Hypothalamus (tissue), 51 donors: ENCODE measurements at places on chromosomes 13 and 19.

DNA sequence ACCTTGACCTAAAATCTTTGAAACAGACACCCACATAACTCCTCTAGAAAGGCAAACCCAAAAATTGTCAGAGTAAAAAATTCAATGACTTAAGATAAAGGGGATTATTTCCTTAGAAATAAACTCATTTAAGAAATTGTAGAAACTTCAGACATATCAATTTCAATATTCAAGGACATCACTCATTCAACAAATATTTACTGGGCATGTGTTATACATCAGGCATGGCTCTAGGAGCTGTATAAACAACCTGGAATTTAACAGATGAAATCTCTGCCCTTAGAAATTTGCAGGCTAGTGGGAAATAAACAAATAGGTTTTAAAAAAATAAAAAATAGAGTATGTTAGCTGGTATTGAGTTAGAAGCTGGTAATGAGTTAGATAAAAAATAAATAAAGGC lies 84.0 kb upstream of the LSM14A start:
- DNase-seq, result no peak

- DNase-seq, result no peak
Measured at GRCh38 chr13:102584434-102584833, 12.4 kb upstream of the TPP2 start.

- no peak for DNase-seq
Measured at GRCh38 chr19:8342316-8342683, 762 bp downstream of the KANK3 start.

GRCh38 chr19:16051254-16052025 lies 24.9 kb upstream of the TPM4 start:
- no peak for DNase-seq

DNA sequence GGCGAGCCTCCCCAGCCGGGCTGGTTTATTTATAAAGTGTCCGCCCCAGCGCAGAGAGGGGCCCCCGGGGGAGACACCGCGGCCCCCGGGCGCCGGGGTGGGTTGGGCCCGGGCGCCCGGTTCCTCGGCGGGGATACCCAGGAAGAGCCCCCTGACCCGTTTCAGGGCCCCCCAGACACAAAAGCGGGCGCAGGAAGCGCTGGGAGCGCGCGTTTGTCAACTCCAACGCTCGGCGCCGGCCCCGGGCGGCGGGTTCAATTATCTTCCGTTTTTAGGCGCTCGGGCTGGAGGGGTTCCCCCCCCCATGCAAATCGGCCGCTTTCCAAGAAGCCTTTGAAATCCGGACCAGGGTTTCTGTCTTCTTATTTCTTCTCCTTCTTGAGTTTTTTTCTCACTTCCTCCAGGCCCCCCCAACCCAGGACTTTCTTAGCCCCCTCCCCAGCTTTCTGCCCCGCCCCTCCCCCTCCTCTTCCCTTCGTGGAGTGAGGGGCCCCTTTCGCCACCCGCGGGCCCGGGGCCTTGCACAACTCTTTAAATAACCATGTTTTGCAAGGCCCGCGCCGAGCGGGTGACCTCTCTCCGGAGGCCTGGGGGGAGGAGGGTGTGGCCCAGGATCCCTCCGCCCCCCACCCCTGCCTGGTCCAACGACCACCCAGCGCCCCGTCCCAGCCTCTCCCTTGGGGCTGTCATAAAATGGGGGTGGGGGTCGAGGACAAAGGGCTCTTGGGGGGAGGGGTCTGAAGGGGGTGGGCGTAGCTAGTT lies 935 bp downstream of the ARID3A start:
- peak; percentile 16 for DNase-seq

DNA sequence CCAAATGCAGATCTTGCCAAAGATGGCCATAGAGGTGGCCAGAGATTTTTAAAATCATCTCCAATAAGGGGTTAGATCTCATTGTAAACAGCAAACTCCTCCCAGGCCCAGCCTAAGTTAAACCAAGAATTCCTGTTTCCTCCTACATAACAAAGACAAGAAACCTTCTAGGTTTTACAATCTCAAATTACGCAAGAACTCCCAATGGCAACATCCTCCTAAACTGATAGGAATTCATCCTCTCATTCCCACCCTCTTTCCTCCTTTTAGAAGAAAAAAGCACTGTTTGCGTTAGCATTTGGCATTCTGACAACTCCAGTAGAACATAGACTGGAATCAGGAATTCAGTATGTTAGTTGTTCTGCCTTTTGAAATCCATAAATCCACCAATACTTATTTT lies 14.6 kb downstream of the PROSER1 start:
- DNase-seq, result no peak

DNA sequence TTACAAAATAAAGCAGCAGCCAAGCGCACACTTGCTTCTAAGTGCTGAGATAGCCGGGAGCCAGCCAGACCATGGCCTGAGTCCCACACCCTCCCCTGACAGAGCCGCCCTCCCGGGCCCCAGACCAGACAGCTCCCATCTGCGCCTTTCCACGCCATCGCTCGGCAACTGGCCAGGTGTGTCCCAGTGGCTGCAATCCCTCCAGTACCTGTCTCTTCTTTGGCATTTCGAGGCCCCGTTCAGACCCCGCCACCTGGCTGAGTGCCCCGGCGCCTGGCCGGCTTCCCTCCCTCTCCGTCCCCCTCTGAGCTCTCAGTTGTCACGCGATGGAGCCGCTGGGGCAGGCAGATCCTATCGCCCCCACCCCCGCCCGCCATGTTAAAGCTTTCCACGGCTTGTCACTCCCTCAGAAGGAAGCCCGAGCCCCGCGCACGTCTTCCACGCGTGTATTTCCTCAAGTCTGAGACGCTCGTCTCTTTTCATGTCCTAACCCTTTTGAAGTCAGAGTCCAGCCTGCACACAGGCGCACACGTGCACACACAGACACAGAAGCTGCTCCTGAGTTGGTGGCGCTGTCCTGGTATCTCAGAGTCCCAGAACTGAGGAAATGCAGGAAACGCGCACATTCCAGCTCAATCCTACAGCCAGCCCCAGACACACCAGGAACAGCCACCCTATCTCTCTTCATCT lies 7.9 kb downstream of the MLLT1 start:
- peak; percentile 40 for DNase-seq

DNA sequence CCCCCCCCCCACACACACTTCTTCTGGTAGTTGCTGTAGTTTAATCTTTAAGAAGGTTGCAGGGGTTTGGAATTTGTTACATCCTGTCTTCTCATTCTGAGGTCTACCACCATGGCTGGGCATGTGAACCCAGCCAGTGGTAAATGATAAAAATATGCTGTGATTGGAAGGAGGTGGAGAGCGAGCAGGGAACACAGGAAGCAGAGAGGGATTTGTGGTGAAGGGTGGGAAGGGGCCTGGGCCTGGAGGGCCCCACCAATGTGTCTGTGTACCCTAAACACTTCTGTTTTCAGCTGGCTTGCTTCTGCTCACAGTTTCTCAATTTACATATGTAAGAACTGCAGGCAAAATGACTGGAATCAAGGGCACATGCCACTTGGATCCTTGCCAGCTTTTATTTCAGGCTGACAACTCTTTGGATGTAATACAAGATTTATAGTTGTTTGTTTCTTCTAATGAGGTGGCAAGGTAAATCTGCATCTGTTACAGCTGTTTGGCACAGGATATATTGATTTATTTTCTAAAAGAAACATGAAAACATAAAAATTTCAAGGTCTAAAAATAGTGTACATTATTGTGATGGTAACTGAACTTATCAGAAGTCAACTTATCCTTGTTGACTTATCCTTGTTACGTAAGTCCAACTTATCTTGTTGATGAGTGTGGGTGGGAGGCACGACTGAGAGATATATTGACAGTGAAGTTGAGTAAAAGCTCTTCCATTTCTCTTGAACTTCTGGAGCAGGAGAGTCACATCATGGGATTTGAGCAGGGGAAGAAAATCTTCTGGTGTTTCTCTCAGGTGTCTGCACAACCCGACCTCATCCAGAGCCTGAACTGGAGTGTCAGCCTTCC lies 313.2 kb downstream of the SHISA2 start:
- DNase-seq, result no peak

- DNase-seq, result no peak
Measured at GRCh38 chr13:59229861-59230260, 933.9 kb downstream of the DIAPH3 start.

DNA sequence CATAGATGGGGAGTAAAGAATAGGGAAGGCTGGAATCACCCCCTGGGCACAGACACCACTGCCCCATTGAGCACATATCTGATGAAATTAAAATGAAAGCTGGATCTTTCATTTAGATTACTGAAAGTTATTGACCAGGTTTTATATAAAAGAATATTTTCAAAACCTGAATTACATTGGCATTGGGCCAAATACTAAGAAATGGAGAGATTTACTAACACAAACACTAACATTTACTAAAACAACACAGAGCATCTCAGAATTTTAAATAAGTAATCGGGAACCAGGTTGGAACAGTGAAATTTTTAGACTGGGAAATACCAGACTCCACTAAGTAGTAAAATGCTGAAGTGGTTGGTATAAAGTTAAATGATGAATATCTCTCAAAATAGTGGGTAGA lies 88.9 kb downstream of the HS6ST3 start:
- no peak for DNase-seq

- DNase-seq, result no peak
Measured at GRCh38 chr19:47896019-47896418, 9.9 kb upstream of the SULT2A1 start.

DNA sequence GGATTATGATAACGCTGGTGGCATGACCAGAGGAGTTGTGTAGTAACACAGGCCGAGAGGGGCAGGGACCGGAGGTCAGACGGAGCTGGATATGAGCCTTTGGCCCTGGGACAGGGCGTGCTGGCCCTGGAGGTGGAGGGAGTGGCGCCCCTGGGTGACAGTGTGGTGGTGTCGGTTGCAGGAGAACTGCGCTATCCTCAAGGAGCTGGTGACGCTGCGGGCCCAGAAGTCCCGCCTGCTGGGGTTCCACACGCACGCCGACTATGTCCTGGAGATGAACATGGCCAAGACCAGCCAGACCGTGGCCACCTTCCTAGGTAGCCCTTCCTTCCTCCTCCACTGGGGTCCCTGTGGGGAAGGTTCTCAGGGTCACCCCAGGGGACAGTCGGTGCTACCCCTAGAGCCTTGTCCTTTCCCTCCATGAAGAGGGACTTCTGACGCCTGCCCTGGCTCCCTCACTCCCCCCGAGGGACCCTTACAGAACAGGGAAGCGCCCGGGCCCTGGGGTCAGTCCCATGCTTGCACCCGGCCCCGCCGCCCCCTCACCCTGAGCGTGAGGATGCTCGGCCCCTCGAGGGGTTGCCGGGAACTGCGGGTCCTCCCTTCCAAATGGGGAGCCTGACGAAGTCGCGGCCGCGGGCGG lies 12.8 kb upstream of the ZNF554 start:
- no peak for DNase-seq

DNA sequence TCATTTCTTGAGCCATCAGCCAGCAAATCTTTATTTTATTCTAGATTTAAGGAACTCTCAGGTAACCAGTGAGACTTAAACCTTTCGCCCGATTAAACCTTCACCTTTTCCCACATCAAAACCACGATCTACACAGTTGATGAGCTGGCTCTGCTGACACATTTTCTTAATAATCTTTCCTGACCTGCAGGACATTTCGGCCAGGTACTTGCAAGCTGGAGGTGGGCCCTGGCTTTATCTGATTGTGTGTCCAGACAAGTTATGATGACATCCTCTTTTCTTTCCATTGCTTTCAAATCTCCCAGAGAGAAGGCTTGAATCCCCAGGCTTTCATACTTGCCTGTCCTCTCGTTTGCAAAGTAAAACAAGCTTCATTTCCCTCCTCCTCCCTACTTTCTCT lies 144.2 kb downstream of the EFNB2 start:
- DNase-seq, result no peak

DNA sequence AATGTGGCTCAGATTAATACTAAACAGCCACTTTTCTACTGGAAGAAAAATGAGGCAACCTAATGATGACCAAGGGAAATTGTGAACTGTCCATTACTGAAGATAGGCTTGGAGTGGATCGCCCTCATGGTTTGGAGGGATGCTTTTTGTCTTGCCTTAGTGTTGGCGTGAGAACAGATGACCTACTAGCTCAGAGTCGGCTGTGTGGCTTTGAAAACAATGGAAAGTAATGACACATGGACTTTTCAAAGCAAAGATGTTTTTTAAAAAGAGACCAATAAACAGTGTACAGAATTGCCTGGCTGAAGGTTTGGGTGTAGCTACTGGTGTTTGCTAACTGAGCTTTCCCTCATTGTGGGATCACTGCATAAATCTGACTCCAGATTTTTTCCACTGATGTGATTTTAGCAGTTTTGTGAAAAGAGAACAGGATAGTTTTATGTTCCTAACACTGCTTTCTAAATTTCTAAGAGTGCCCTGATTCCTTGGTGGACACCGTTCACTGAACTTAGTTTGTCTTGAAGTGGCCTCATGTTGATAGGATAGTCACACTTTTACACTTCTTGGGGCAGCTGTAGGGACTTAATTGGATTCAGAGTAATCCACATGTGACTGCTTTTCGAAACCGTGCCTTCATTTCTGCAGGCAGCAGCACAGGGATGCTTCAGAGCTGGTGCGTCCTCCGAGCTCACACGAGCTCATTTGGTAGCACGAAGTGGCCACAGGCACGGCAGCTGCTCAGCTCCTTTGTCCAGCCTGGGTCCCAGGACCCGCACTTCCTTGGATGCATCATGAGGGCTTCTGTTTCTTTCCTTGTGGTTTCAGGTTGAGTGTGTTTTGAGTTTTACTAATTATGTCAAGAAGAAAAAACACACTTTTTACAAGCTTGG lies 4.3 kb downstream of the CEBPG start:
- no peak for DNase-seq

DNA sequence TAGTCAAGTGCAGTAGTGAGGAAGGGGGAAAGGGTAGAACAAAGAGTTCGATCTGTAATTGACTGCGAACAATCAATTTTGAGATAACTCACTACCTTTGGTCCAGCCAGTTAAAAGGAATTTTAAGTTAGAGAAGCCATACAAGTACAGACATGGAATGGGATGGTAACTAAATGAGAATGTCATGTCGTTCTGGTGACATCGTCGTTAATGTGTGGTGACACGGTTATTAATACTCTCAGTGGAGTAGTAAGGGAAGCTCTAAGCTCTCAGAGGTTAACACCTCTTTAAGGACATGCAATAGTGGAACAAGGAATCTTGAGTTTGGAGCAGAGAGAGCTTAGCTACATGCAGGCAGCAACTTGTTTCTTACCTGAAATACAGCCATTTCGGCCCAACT lies 154.9 kb upstream of the KLF12 start:
- no peak for DNase-seq

DNA sequence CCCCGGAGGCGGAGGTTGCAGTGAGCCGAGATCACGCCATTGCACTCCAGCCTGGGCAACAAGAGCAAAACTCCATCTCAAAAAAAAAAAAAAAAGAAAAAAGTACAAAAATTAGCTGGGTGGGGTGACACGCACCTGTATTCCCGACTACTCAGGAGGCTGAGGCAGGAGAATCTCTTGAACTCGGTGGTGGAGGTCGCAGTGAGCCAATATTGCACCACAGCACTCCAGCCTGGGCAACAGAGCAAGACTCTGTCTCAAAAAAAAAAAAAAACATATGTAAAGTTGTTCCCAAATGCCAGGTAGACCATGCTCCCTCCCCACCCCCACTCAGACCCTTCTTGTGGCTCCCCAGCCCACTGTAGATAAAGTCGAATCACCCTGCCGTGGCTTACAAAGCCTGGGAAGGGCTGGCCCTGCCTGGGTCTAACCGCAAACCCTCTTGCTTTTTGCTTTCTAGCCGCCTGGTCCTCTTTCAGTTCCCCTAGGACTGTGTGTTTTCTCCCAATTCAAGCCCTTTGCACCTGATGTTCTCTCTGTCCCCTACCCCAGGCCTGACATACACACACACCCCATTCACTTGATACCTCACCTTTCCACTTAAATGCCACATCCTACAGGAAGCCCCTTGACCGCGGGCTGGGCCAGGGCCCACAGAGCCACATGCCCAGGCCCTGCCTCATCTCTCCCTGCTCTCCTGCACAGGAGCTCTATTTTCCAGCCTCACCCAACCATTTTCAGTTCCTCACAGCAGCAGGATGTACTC lies 34.4 kb downstream of the MAP4K1 start:
- no peak for DNase-seq

- DNase-seq, result no peak
Measured at GRCh38 chr19:6735181-6735911, 2.0 kb downstream of the GPR108 start.
